ENCODE measurements at places on chromosomes 5 and 9.

- no peak for DNase-seq
Measured at GRCh38 chr9:89576404-89576839, 28.4 kb upstream of the GADD45G start.

- no peak for DNase-seq
Measured at GRCh38 chr5:93892481-93892880, 151.1 kb upstream of the POU5F2 start.

- DNase-seq: no peak
Measured at GRCh38 chr9:750249-750967, 91.1 kb upstream of the DMRT1 start.

DNA sequence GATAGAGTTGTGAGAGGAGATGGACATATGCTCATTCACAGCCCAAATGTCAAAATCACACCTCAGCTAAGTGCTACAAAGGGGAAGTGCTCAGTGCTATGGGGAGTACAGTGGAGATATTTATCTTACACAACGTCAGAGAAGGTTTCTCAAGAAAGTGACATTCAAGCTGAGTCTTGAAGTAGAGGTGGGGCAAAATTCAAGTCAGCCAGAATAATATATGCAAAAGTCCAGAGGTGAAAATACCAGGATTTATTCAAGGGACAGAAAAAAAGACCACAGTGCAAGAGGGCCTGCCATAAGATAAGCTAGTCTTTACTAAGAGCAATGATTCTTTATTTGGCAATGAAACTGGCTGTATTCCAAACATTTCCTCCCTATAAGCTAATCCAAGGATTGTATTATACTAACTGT, 327.8 kb upstream of the PIK3R1 start:
- no peak for DNase-seq

- DNase-seq: no peak
Measured at GRCh38 chr5:151038412-151038745, 18.0 kb downstream of the GPX3 start.

GRCh38 chr9:135698767-135699166, 514 bp downstream of the SOHLH1 start:
- DNase-seq: no peak

DNA sequence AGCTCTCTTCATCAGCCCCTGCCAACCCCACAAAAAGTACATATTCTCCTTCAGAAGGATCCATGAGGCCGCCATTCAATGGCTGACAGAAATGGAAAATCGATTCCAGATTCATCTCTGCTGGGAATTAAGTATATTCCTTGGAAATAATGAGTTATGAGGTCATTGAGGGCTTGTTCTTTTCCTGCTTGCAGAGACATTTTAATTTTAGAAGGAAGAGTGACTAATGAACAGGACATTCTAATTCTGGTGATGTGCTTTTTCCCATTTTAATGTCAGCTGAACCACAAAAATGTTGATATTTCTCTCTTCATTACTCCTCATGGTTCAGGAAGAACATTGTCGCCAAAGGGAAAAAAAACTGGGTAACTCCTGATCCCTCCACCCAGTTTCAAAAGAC, 314.0 kb downstream of the PIK3R1 start:
- no peak for DNase-seq

DNA sequence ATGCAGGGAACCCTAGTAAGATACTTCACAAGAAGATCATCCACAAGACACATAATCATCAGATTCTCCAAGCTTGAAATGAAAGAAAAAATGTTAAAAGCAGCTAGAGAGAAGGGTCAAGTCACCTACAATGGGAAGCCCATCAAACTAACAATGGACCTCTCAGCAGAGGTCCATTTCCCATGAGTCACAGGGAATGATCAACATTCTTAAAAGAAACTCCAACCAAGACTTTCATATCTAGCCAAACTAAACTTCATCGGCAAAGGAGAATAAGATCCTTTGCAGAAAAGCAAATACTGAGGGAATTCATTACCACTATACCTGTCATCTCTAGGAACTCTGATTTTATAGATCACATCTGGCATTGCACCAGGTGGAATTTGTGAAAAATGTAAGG, 52.9 kb upstream of the SPATA31E1 start:
- no peak for DNase-seq

GRCh38 chr9:79433703-79434102, 138.1 kb upstream of the TLE4 start:
- no peak for DNase-seq

DNA sequence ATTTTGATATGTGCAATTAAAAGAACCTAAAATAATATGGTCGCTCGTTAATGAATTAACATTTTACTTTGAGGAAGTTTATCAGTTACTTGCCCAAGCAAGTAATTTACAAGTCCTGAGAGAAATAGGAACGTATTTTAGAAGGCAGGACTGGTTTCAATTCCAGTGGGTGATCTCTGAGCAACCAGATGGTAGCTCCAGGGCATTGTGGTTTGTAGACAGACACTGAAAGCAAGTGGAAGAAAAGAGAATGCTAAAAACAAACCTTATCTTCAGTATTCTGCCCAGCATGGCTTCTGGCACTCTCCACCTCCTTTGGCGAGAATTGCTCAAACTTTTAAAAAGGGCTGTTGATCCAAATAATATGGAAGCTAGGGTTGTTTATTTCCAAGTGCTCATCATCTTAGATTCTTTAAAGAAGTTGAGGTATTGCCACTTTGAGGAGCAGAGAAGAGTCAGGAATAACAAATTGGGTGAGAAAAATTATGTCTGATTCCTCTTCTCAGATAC, 31.8 kb upstream of the ERAP2 start:
- no peak for DNase-seq

DNA sequence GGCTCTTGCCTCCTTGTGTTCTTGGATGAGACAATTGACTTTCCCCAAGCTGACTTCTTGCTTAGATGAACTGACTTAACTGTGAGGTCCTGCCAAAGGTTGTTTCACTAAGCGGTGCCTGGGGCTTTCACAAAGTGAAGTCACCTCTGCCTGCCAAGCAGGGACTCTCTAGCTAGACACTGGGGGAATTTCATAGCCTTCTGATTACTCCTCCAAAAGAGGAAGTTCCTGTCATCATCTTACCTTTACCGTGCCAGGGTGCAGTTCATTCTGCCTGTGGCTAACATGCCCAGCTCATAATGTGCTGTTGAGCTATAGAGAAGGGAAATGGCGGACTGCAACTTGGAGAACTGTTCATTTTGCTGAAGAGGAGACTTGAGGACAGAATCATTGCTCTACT, 472.0 kb upstream of the WWC1 start:
- no peak for DNase-seq

- DNase-seq: no peak
Measured at GRCh38 chr5:135170500-135170899, 136.5 kb upstream of the PITX1 start.

DNA sequence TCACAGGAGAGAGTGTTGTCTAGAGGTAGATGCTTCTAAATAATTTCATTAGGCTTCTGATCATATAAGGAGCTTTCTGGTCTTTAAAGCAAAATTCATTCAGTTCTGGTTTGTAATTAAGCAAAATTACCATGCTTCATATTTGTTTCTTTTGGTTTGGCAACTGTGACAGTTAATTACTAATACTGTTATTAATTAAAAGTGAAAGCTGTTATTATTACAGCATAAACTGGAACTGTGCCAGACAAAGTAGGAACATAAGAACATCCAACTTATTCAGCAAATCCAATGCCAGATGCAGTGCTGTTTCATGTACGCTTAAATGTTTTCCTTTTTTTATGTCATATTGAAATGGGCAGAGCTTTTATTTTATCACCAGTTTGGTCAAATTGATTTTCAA, 70.4 kb upstream of the DAB2 start:
- DNase-seq: no peak

DNA sequence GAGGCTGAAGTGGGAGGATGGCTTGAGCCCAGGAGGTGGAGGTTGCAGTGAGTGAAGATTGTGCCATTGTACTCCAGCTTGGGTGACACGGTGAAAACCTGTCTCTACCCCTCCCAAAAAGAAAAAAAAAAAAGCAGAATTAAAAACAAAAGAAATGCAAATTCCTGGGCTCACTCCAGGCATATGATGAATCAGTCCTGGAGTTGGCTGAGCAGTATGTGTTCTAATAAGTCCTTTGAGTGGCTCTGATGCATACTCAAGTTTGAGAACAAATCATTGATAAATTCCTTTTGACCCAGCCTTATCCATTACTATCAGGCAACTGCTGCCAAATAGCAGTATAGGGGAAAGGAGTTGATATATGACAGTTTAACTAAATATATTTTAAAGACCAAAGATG, 28.3 kb downstream of the UHRF2 start:
- no peak for DNase-seq

GRCh38 chr9:88949425-88949824, 41.8 kb upstream of the S1PR3 start:
- no peak for DNase-seq

DNA sequence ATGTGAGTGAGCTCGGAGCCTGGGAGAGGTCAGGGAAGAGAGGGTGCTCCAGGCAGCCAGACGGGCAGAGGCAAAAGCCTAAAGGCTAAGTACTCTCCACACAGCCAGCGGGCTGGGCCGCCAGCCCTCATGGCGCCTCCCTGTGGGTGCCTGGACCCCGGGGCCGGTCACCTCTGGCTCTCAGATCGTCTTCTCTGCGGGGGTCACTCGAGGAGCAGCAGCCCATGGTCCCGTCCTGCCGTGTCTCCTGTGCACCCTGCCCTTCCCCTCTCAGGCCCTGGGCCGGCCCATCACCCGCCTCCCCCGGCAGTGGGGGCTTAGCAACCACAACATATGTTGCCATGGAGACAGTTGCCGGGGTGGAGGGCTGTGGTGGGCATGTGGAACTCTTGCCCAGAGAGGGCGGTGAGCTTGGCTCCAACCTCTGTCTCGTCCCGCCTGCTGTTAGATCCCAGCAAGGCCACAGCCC, 4.2 kb downstream of the AK1 start:
- DNase-seq: no peak

- no peak for DNase-seq
Measured at GRCh38 chr5:59126708-59127573, 544.1 kb downstream of the RAB3C start.

DNA sequence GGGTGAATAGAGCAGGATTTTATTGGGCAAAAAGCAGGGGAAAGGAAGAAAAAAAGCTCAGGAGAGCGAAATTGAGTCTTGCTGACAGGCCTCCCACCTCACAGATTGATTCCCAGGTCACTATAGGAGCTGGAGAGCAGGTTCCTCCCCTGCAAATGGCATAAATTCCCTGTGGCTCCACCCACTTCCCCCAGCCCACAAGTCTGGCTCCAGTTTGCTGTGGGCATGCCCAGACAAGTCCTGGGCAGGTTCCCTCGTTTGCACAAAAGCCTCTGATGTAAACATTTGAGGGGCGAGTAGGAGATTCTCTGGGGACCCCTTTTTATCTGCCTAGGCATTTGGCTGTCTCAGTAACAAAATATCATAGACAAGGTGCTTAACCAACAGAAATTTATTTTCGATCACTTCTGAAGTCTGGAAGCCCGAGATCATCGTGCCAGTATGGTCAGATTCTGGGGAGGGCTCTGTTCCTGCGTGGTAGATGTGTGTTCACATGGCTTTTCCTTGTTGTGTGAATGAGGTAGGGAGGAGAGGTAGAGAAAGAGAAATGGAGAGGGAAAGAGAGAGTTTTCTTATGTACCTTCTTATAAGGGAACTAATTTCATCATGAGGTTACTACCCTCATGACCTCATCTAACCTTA, 614.5 kb downstream of the MAT2B start:
- no peak for DNase-seq

GRCh38 chr5:96084874-96085506, 123.3 kb upstream of the ELL2 start:
- no peak for DNase-seq

GRCh38 chr9:2173170-2173569, 158.0 kb downstream of the SMARCA2 start:
- DNase-seq: no peak

DNA sequence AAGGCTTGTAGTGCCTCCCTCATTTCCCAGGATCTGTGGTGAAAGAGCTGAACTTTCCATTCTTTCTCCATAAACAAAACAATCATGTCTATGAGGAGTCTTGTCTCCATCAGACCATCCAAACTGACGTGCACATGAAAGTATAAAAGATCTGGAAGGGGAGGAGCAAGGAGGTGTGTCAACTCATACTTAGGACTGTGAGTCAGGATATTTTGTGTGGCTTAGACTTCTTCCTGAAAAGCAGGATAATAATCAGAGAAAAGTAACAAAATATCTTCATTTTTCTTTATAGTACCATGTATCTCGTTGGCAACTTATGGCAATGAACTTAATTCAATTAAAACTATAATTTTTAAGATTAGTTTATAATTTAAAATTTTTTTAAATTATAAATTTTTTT, 96.0 kb upstream of the PRRC1 start:
- DNase-seq: no peak

DNA sequence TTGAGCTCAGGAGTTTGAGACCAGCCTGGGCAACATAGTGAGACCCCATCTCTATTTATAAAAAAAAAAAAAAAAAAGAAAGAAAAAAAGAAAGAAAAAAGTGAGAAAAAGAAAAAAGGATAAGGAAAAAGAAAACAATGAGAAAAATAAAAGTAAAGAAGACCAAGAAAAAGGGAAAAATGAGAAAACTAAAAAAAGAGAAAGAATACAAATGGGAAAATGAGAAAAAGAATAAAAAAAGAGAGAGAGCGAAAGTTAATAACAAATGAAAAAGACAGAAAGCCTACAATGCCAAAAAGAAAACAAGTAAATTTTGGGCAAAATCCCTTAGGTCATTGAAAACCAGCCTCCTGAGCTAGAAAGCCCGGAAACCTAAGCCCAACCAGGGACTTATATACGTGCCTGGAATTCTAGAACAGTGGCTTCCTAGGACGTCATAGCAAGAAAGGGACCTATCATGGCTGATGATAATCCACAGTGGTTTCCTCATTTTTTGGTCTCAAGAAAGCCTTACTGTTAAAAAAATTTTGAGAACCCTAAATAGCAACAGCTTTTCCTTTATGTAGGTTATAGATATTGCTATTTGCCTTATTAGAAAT, 131.7 kb upstream of the CLINT1 start:
- DNase-seq: no peak

Data from esophagus squamous epithelium (tissue), 5 donors.